ENCODE measurements at places on chromosomes 12 and 14.
A peak's percentile ranks its signal among the peaks of the same experiment; 100 is the strongest.

DNA sequence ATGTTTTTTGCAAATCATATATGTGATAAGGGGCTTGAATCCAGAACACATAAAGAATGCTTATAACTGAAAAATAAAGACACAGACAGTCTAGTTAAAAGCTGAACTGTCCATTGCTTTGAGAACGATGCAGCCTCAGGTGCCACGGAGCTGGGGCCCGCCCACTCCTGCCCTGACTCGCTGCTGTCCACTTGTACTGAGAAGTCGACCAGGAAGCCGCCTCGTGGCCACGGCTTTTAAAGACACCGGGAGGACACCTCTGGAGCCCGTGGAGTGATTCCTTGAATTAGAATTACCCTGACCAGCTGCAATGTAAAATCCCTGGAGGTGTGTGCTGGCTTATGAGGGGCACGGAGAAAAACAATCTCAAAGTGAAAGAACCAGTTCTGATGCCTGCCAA lies 23.9 kb upstream of the TEX22 start:
- no peak for DNase-seq

- no peak for DNase-seq
Measured at GRCh38 chr14:95222151-95222631, 64.9 kb upstream of the DICER1 start.

GRCh38 chr14:24237463-24237955 lies 4.8 kb downstream of the GMPR2 start:
- DNase-seq, result no peak

DNA sequence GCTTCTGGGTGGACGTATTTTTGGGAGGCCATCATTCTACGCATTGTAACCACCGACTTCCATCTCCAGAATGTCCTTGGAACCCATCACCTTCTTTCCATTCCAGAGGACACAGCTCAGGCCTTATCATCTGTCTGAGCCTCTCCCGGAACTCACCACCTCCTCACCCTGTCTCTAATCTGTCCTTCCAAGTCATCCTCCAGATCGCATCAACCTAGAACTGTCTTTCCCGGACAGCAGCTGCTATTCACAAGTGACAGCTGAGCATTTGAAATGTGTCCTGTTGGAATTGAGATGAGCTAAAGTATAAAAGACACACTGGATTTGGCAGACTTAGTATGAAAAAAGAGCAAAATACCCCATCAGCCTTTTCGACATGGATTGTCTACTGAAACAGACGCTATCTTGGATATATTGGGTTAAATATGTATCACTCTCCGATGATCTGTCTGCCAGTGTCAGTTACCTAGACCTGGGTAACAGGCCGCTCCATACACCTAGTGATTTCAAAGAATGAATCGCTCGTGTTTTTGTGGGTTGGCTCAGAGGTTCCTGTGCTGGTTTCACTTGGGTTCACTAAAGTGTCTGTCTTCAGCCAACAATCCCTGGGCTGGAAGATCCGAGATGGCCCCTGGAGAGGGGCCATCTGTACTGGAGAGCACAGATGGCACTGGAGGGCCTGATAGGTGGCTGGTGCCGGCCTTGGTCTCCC lies 104.4 kb upstream of the RFLNA start:
- DNase-seq, result no peak

DNA sequence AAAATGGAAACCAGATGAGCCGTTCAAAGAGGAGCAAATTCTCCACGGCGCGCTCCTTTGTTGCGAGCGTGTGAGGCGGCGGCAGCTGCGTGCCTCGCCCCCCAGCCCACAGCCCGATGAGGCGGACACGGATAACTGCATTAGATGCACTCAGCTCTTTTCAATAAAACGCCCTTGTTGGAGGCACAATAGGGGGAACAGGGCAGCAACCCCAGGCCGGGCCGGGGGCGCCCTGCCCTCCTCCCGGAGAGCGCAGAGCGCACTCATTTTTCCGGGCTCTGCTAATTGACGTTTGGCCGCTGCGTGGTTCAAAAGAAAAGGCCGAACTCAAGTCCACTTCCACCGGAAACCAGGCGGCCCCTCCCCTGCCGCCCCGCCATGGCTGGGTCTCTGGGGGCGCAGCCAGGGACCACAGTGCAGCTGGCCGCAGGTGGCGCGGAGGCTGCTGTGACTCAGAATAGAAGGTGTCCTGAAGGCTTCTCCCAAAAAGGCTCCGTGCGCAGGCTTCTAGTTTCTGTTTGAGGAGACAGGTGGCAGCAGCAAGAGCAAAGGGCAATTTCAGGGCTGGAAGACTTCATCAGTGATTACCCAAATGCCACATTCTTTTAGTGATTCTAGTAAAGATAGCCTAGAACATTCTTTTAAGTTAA lies 29.0 kb upstream of the SMOC1 start:
- DNase-seq, result no peak

DNA sequence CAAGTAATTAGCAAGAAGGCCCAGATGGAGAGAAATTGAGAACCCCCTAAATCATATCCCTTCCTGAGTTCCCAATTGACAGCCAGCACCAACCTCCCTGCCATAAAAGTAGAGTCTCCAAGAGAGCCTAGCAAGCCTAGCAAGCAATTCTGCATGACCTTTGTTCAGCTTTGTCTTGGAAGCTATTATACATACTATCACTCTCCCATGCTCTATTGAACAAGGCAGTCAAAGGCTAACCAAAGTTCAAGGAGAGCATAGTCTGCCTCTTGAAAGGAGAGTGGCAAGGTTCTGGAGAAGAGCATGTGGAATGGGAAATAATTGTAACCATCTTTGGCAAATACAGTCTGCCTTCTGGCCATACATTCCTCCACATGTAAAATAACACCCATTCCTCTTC lies 7.8 kb downstream of the ACOT4 start:
- no peak for DNase-seq

DNA sequence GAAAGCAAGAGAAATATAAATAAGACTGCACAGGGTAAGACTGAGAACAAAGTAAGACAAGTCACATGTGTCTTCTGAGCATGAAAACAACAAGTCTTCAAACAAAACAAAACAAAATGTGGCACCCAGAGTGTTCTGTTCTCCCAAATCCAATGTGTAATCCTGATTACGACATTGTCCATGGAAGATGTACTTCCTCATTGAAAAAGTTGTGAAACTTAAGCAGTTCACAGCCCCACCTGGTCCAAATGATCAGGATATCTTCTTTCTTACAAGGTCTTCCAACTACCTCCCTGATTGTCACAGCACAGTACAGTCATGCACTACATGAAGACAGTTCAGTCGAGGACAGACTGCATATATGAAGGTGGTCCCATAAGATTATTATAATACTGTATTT lies 23.3 kb upstream of the NEK9 start:
- no peak for DNase-seq

GRCh38 chr12:51199366-51199945 lies 18.4 kb downstream of the POU6F1 start:
- no peak for DNase-seq

- DNase-seq, result no peak
Measured at GRCh38 chr12:2944401-2945047, 14.7 kb upstream of the TEAD4 start.

DNA sequence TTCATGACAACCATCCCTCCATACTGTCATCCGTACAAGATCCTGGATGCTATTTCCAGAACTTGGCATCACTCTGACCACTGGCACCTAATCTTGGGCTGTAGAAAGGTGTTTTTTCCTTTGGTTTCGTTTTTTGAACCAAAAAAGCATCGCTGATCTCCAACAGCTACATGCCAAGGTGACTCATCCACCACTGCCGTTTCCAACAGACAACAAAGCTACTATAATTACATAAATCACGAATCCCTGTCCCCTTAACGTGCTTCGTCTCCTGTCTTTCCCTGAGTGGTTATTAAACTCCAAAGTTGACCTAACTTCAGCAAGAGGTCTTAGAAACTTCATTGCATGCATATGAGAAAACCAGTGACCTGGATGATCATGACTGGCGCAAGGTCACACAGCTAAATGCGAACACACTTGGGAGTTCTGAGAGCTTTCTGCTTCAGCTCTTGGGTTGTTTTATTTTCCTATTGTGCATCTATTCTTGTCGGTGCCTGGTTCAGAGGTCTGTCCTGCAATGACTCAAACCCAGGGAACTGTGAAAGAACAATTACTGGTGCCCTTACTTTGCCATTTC lies 99.9 kb downstream of the PPM1H start:
- no peak for DNase-seq

DNA sequence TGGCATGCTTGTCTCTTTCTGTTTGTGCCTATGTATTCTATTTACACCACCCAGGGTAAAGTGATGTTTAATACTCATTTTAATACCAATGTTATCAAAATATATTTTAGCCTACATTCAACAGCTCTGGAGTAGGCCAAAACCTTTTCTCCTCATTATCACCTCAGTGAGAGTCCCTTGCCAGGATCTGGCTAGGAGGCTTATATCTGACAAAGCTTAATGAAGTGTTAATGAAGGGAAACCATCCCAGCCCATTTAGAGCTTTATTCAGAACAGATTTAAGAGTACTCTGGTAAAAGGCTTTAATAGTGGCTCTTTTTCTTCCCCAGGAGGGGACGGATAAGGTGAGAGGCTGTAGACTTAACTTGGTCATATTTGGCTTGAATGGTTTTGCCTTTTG lies 137.6 kb downstream of the GRIN2B start:
- no peak for DNase-seq

DNA sequence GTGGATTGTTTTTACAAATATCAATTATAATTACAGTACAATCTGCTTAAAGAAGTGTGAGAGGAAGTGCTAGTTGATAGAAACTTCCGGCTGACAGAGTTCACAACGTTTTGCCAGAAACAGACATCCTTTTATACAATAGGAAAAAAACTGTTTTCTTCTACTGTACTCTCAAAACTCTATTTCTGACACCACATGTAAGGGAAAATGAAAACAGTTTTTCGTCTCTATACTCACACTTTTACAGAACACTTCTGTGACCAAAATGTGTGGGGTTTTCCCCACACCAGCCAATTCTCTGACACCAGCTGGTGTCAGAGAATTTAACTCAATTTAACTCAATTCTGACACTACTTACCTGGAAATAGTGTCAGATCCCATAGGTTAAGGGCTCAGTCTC lies 24.2 kb upstream of the HIF1A start:
- DNase-seq, result no peak

DNA sequence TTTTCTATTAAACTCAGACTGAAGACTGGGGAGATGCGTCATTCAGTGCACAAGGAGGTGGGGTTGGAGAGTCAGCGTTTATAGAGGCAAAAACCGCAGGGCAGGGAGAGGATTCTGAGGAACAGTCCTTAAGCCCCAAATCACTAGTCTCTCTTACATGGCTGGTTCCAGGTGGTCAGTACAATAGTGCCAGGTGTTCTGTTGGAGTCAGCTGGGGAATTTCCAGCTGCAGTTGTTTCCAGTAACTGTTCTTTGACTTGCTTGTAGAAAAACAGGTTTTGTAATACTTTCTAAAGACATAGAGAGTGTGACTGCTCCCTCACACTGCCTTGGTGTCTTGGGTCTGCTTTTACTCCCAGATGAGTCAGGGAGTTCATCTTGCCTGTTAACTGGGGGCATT lies 192.2 kb downstream of the TMTC3 start:
- DNase-seq, result no peak

DNA sequence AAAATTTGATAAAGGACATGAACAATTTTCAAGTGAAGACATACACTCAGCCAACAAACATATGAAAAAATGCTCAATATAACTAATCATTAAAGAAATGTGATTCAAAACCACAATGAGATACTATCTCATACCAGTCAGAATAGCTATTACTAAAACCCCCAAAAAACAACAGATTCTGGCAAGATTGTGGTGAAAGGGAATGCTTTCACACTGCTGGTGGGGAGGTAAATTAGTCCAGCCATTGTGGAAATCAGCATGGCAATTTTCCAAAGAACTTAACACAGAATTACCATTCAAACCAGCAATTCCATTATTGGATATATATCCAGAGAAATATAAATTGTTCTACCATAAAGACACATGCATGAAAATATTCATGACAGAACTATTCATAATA lies 18.7 kb upstream of the TAS2R14 start:
- no peak for DNase-seq

- DNase-seq, result no peak
Measured at GRCh38 chr14:50308363-50308915, 3.6 kb downstream of the L2HGDH start.

DNA sequence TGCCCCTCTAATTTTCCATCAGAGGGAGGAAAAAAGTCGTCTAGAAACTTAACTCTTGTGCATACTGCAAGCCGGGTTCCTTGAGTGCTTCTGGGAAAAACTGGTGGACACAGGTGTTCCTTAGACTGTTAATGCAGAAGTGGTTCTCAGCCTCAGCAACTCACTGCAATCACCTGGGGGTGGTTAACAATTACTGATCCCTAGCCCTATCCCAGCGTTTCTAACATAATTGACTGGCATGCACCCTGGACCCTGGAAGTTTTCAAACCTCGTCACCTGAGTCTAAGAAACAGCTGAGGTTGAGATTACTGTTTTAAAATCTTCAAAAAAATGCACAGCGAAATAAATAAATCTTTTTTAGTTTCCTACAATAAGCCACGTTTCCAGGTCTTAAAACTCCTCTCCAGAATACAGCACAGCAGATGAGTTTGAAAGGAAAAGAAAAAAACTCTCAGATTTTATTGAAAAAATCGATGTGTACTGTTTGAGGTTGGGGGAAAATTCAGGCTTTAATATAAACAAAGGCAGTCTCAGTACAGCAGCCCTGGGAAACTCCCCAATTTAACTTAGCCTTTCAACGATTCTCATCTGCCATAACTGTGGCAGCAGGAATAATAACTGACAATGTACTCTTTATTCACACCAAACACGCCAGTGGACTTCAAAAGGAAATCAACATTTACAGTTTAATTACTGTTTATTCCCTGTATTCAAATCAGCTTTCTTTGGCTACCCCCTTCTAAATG lies 45.4 kb downstream of the PHLDA1 start:
- no peak for DNase-seq

DNA sequence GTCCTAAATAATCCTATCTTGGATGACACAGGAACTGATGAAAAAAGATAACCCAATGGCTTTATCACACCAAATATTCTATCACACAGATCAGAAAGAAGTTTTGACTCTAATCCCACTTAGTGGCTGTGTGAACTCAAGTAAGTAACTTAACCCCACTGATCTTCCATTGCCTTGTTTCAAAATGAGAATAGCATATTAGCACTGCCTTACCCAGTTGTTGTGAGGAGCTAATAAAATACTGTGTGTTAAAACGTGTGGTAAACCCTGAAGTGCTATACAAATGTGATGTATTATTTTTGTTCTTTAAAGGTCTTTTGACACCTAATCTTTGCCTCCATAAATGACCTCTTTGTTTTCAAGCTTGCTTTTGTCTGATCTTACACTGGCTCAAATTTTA lies 60.9 kb upstream of the ARID2 start:
- no peak for DNase-seq

GRCh38 chr12:128968668-128969067 lies 115.4 kb downstream of the GLT1D1 start:
- no peak for DNase-seq

DNA sequence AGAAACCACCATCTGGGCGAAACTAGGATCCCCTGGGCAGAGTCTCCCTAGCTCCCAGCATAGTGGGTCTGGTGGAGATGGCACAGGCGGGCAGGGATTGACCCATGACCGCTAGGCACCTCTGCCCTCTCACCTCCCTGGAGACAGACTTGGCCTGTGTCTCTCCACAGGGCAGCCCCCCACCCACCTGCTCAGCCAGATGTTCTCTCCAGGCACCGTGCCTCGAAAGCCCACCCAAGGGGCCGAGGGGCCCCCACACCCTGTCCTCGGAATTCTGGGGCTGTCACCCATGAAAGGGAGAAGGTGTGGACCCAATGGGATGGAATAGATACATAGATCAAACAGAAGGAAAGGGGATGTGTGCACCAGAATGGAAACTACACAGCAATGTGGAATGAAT lies 229.1 kb upstream of the RTL1 start:
- no peak for DNase-seq

- peak; percentile 93 for DNase-seq
Measured at GRCh38 chr12:68406134-68406576, 74.0 kb upstream of the MDM1 start.

GRCh38 chr14:49193332-49194065 lies 392.7 kb downstream of the RPS29 start:
- DNase-seq, result no peak

Data from ureter (tissue), 1 donor.